GM23338 (cell line): ENCODE measurements at places on chromosomes 5 and 9. TPM values are rescaled to one million over a fixed set of nuclear protein-coding genes. Genes with fewer than 3 reads are reported as not detected.

- DNase-seq, result no peak
Observed at GRCh38 chr9:134329886-134330285, 3.6 kb downstream of the RXRA start.

DNA sequence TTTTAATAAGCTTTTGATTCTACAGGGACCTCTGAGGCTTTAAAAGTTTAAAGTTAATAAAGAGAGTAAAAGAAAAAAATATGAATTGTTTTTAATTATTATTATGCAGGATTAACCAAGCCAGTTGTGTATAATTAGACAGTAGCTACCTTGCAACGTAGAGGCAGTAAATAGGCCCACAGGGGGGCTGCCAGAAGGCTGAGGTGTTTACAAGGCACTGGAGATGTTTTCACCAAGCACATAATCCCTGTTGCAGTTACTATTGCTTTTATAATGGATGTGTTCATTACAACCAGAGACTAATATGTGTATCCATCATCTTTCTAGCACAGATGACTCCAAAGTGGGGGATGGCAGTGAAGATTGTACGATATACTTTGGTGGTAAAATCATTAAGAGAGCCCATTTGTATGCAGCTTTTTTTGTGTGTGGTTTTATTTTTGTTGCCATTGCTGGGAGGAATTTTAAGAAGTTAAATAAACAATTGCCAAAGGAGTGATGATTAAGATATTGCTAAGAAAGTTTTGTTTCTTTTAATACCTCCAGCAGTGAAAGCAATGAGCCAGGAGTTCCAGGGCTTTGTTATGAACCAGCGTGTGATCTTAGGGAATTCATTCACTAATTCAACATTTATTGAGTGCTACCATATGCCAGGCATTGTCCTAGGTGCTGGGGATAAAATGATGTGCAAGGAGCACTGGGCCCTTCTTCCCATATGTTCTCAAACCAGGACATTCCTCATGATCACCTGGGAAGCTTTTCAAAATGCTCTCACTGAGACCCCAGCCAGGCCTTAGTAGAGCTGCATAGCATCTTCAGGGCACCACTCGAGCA, 138.7 kb upstream of the EFNA5 start:
- peak; percentile 26 for DNase-seq

DNA sequence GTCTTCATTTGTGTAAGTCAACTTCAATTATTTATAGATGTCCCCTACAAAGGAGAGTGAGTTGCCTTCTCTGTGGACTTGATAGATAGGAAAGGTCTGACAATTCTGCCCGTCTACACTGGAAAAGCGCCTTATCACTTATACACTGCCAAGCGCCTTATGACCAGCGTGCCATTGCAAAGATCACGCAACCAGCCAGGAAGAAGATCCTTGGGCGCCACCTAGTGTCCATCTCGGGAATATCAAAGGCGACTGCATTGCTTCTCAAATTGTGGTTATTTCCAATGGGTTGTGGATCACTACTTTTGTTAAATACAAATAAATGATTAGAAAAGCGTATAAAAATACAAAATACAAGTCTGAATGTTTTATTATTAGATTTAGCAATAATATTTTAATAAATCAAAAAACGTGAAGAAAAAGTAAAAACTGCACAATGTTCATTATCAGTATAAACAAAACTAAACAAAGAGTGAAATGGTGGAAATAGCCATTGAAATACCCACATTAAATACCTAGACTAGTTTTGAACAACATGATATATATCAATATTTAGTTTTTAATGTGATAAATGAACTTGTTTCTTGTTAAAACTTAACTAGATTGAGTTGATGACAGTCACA, 27.8 kb downstream of the SUB1 start:
- DNase-seq, result peak; percentile 83

DNA sequence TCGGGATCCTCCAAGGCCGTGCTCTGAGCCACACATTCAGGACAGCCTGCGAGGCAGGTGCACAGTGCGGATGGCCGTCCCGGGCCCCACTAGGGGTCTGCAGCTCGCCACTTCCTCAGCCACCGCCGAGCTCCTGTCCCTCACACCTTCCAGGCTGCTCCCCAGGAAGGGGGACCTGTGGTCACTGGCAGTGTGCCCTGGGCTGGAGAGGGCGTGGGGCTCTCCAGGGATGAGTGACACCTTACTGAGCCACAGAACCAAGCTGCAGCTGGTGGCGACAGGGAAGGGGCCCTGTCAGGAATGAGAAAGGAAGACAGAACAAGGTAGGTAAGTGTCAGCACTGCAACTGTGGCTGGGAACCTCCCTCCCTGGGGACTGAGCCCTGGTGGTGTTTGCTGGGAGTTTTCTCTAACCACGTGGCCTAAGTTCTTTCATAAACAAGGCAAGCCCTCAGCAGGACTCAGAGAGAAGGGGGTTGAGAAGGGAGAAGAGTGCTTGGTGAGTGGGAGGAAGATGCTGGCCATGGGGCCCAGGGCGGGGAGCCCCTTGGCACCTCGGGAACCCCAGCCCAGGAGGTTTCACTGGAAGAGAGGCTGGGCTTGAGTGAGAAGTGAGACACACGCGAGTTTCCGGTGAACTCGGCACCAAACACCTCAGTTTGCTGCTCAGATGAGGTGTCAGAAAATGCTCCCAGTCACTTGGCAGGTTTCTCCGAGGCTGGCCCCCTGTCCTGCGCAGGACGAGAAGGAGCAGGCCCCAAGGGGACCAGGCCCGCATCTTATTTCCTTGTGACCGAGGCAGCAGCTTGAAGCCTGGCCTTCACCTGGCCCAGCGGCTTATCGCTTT, 5.2 kb downstream of the IL13 start:
- DNase-seq, result peak; percentile 17

DNA sequence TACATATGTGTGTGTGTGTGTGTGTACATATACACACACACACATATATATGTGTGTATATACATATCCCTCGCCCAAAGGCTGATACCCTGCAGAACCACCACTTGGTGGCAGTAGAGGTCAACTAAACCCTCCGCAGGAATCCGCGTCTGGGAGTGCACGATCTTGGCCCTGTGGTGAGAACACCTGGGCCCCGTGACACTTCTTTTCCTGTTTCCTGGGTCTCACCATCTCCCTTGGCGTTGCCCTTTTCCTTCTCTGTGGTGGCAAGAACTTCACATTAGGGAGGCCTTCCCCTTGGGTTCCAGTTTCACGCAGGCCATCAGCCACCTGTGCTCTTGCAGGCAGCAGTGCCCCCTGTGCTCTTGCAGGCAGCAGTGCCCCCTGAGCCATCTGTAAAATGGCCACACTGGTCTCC, 8.2 kb downstream of the IL9 start:
- DNase-seq, result peak; percentile 89

DNLZ gene
- total RNA-seq, result 21.7 and 53.9 TPM in 2 replicates

DNA sequence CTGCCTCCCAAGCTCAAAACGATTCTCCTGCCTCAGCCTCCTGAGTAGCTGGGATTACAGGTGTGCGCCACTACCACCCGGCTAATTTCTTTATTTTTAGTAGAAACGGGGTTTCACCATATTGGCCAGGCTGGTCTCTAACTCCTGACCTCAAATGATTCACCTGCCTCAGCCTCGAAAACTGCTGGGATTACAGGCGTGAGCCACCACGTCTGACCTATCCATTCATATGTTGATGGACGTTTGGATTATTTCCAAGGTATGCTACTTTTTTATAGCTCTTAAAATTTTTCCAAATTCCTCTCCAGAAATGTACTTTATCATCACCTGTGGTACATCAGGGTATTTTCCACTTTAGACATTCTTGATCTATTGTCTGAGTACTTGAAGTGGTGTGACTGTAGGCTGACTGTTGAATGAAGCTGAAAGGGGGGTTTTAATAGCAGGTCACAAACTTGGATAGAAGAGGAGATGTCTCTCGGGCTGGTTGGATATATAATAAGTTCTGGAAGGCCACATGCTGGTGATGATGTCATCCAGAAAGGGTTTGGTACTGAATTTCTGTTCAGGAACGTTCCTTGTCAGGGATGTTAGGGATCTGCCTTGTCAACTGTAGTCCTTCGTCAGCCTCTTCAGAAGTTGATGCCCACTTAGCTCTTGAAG, 7.4 kb downstream of the CTNNA1 start:
- DNase-seq, result no peak

GRCh38 chr5:114612406-114612805, 250.5 kb downstream of the KCNN2 start:
- DNase-seq, result no peak

- DNase-seq, result peak; percentile 77
Observed at GRCh38 chr5:80346055-80346454, 26.3 kb downstream of the SPZ1 start.

FBXL7 gene
- total RNA-seq, result 15.2 and 15.4 TPM in 2 replicates

DNA sequence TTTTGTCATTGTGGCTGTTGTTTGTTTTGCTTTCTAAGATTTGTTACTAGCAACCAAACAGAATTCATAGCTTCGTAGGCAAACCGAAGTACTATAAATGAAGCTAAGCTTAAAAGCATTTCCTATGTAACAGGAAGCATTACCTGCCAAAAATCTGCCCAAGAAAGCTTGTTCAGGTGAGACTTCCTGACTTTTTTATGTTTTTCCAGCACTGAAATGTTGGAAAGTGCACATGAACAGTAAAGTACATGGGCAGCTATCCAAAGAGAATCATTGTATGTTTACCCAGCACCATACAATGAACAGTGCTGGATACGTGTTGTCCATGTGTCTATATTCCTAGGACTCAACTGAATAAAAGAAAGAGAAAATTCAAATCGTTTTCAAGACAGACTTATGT, 247.1 kb downstream of the NFIB start:
- DNase-seq, result no peak

DNA sequence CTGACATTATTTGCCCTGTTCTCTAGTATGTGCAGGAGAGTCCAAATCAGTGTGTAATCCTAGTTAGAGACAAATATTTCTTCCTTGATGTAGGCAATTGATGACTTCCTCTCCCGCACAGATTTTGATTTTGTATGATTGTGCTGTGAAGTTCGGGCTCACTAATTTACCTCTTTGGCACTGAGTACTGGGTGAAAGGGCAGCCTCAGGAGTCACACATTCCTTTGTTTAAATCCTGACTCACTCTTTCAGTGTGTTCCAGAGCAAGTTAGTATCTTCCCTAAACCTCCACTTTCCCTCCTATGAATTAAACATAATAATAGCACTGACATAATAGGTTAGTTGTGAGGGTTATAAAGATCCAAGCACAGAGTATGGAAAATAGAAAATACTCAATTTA, 269.7 kb downstream of the ISL1 start:
- DNase-seq, result no peak

DNA sequence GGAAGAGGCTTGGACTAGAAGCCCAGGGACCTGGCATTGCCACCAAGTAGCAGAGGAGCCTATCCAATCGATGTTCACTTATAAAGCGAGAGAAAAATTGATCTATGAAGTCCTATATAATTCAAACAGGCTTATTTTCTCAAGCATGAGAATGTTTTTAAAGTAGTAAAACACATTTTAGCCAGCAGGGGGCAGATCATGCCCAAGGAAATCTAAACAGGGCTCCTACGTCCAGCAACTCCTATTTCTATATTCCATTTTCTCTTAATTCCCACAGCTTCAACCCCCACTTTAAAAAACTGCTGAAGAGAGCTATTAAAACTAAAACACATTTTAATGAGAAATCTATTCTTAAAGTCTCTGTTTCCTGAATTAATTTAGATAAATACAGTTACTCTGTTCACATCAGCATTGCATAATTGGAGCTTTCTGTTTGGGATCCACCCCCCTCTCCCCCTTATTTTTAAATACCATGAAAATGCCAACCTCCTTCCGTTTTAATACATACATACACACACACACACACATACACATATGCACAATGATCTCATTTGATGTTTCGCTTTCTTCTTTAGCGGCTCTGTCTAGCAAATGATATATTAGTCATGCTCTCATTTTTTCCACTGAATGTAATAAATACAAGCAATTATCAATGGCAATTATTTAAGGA, 144.9 kb downstream of the MYO10 start:
- peak; percentile 70 for DNase-seq

DNA sequence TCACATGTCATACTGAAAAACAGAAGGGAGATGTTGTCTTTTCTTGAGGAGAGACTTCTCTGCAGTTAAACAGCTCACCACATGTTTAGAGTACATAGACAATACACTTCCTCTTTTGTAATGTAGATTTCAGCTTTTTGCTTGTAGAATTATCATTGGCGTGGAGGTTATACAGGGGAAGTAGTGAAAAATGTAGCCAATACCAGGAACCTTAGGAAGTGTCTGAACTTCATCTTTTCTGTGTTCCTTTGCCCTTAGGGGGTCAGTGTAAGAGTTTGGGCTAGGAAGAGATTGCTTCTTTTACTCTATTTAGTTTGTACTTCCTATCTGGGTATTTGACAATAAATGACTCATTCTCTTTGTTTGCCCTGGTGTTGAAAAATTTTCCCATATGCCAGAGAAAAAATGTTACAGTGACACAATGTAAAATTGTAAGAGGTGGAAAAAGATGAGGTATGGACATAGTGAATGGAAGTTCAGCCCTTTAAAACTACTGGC, 21.0 kb upstream of the CDKN2B start:
- DNase-seq, result no peak

PRKACG gene
- total RNA-seq, result not detected in 2 replicates

FOXI1 gene
- total RNA-seq, result not detected in 2 replicates

- DNase-seq, result no peak
Observed at GRCh38 chr9:32584784-32585183, 11.8 kb upstream of the NDUFB6 start.

SLC34A3 gene
- not detected in 2 replicates for total RNA-seq
